Activated naive CD8-positive, alpha-beta T cell treated with anti-CD3 and anti-CD28 coated beads for 36 hours (primary cell): ENCODE measurements at places on chromosomes 16 and 17. TPM values are rescaled to one million over a fixed set of nuclear protein-coding genes. Genes with fewer than 3 reads are reported as not detected.

The SCNN1G gene
- total RNA-seq = not detected

The ARHGDIG gene
- total RNA-seq = not detected

The AIPL1 gene
- total RNA-seq = not detected

The SNRNP25 gene
- 98.4 TPM for total RNA-seq

The HASPIN gene
- 23.8 TPM for total RNA-seq

The FBXW10B gene
- 0.82 TPM for total RNA-seq

The HSPB9 gene
- total RNA-seq = 0.33 TPM

The ACSM2B gene
- not detected for total RNA-seq

The KRTAP1-5 gene
- total RNA-seq = not detected

The MAF gene
- total RNA-seq = 0.54 TPM

The MYH13 gene
- not detected for total RNA-seq

The NPIPA8 gene
- 9.2 TPM for total RNA-seq

The GRAP gene
- 14.5 TPM for total RNA-seq

The KRTAP4-12 gene
- not detected for total RNA-seq

The MYH3 gene
- 3.2 TPM for total RNA-seq

The ZNF286A gene
- total RNA-seq = 40.4 TPM

The EMC8 gene
- total RNA-seq = 49.4 TPM

The RAB26 gene
- 0.35 TPM for total RNA-seq

The KRTAP3-1 gene
- total RNA-seq = not detected

The AOC2 gene
- 1.9 TPM for total RNA-seq

The CMC2 gene
- 126 TPM for total RNA-seq

The WFDC1 gene
- not detected for total RNA-seq

The CTRB1 gene
- not detected for total RNA-seq

The STH gene
- total RNA-seq = not detected
